ENCODE measurements at places on chromosomes 12 and 14.

DNA sequence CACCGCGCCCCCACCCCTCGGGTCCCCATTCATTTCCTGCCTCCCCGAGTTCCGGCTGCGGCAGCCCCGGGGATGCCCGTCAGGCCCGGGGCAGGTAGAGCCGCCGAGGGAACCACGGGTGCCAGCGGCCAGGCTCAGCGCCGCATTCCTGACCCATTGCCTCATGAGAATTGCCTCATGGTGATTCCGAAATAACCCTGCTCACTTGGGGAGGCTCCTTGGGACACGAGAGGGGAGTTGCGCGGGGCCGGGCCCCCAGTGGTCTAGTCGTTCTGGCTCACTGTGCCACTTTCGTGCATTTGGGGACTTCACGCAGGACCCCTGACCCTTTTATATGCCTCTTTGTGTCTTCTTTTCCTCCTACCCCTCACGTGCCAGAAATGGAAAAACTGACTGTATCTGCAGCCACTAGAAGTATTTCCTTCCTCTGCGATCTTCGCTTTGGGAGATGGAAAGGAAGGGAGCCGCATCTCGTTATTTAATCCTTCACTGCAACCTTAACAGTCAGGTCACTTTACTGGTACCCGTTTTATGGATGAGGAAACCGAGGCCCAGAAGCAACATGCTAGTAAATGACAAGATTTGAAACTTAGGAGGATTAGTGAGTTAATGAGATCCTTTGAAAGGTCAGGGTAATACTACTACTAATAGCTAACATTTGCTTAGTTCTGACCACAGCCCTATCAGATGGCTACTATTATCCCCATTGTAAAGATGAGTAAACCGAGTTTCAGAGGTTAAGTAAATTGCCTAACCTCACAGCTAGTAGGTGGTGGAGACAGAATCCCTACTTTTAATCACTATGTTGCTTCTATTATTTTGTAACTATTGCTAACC, 768 bp downstream of the PTPN11 start:
- DNase-seq = no peak

- no peak for DNase-seq
Observed at GRCh38 chr14:57998766-57999165, 132.9 kb upstream of the SLC35F4 start.

- DNase-seq = no peak
Observed at GRCh38 chr14:103547455-103547940, 15.0 kb downstream of the BAG5 start.

DNA sequence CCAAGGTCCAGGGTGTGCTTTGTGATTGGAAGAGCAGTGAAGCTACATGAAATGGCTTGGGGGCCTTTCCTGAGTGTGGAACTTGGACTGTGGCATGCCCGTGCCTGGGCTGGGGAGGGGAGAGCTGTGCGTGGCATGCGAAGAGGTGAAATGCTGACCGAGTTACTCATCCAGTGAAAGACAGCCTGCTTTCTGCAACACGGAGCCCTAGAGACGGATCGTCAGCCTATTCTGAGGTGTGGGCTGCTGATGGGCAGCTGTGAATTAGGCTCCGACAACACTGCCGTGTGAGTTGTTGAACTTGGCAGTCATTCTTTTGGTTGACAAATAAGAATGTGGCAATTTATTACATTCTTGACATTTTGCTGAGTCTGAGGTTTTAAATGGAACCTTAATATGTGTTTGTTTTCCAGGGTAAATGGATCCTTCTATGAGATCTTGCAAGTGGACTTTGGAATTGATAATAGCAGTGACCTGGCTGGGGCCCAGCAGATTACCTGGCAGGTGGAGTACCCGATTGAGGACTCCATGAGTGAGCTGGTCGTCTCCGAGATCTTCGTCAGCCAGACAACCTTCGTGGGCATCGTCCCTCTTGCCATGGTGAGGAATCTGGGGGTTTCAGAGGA, 453.9 kb downstream of the AACS start:
- DNase-seq = no peak

DNA sequence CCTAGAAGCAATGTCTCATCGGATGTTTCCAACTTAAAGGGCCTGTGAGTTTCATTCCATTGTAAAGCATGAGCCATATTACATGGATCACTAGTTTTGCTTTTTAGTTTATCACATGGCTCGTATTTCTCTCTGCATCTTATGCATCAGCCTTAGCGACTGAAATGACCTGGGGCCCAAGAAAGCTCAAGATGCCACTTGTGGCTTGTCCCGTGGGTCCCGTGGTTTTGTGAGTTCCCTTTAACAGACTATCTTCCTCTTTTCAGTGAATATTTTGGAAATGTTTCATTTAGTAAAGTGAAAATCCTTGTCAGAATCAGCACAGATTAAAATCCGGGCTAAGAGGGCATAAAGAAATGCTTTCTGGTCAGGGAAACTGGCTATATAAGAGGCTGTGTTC, 86.2 kb upstream of the PPM1H start:
- DNase-seq = no peak

- DNase-seq = no peak
Observed at GRCh38 chr14:105039458-105040205, 18.7 kb upstream of the CDCA4 start.

DNA sequence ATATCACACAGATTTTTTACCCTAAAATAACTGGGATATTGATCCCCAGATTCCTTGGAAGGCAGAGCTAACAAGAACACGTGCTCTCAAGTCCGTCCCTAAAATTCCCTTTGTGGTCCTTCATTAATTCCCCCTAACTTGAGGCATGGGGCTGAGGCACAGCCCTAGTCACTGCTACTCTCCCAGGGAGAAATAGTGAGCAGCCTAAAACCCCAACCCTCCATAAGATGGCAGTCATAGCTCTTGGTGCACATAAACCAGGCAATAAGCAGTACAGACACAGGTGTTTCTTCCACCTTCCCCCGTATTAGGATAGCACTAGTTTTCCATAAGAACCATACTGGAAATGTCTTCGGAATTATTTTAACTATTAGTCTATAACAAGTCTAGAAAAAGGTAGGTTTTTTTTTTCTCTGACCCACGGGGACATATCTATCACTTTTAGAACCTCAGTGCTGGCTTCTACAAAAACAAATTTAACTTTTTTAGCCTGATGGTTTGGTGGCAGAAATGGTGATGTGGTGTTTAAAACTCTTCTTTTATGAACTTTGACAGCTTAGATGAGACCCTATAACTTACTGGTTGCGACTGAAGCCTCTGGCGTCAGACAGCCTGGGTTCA, 3.1 kb upstream of the ARHGEF40 start:
- no peak for DNase-seq

DNA sequence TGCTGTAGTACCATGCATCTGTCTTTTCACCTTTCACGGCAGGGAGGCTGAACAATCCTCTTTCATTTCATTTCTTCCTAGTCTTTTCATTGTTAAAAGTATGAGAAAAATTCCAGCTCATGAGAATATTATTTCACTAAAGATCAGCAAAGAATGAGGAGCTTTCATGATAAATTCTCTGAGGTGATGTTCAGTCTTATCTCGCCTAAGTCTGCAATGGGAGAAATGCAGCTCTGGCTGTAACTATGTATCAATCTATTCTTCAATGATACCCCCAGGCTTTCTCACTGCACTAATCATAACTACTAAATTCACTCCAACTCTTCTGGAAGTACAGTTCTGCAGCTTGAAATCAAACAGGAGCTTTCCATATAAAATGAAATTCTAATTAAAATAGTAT, 15.7 kb downstream of the FOXG1 start:
- no peak for DNase-seq

DNA sequence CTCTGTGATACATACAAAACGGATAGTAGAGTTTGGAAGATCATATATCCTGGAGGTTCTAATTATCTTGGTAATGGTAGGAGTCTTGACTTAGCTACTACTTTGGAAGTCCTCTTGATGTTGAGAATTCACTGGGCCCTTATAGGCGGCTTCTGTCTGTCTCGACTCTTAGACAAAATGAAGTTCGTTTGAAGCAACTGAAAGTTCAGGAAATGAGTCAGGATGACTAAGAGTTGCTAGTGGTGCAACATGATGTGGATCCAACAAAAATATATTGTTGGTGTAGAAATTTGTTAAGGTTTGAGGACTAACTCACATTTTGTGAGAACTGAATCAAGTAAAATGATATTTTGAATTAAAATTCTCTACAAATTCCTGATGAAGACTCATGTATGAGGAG, 272.7 kb downstream of the AEBP2 start:
- DNase-seq = no peak

- no peak for DNase-seq
Observed at GRCh38 chr14:32064931-32065330, 12.2 kb upstream of the ARHGAP5 start.

All from esophagus squamous epithelium (tissue), 5 donors.